ENCODE measurements at places on chromosomes 7 and 10. TPM values are rescaled to one million over a fixed set of nuclear protein-coding genes. Genes with fewer than 3 reads are reported as not detected.

DNA sequence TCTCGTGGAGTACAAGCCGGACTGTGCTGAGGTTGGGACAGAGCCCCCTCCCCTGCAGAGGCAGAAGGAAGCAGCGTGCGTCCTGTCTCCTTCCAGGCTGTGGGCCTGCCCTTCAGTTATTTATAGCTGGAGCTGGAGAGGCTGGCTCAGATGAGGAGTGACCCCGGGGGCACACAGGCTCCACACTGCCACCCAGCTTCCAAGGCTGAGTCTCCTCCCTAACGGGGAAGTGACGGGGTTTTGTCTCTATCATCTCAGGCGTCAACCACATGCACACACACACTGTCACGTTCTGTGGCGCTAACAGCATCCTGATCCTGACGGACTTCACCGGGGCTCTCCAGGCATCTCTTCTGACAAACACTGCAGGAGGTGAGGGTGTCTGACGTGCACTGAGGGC lies 25.4 kb downstream of the AMZ1 start:
- DNase-seq, result no peak

- no peak for DNase-seq
These were observed 116.8 kb downstream of the AUTS2 start for GRCh38 chr7:69714886-69715576.

Gene DOCK4
- 17.5 TPM for total RNA-seq

Gene C10orf105
- total RNA-seq, result not detected

DNA sequence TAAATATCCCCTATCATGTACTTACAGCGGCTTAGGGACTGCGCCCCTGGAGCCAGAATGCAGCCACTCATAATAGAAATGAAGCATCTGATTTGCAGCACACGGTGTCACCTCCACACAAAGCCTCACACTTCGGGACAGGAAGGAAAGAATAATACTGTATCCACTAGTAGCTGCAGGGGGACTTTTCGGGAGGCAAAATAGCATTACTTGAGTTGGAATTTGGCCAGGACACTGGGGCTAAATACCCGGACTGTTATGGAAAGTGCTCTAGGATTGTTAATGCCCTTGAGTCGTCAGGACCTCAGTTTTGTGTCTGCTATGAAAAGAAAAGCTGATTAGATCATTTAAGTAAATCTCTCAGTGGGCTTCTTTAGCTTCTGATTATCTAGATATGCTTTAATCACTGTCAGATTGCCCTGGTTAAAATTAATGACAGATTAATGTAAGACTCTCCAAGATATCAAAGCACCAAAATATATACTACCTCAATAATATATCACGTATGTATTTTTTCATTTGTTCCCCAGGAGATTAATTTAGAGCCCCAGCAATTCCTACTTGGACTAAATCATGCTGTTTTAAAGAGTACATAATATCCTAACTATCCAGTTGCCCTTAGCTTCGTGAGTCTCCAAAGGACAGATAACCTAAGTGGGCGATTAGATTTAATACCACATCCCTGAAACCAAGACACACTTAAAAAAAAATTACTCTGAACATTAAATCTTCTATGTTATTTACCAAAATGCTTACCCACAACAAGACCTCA lies 173.0 kb upstream of the NEBL start:
- DNase-seq, result no peak

DNA sequence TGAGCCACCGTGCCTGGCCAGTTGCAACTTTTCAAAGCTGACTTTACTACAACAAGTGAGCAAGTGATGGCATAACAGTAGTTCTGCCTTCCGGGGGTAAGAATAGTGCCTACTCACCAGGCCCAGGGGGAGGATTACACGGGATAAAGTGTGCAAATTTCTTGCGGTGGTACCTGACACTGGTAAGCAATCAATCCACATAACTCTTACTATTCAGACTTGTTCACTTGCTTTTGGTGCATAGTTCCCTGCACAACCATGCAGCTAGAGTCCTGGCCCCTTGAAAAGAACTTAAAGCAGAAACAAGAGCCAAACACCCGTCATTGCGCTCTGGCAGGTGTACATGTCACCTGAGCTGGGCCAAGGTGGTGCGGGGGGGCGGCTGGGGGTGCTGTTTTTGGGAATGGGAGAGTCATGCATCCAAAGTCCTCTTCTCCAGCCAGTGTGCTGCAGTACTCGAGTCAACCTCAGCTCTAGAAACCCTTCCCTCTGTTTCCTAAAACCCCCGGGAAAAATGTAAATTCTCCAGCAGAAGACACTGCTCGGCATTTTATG lies 5.4 kb upstream of the COBL start:
- DNase-seq, result no peak

GRCh38 chr7:133053321-133053891 lies 28.5 kb downstream of the CHCHD3 start:
- DNase-seq, result no peak

Gene UNC5B
- total RNA-seq, result 31.1 TPM

Gene AKR1E2
- 4.2 TPM for total RNA-seq

DNA sequence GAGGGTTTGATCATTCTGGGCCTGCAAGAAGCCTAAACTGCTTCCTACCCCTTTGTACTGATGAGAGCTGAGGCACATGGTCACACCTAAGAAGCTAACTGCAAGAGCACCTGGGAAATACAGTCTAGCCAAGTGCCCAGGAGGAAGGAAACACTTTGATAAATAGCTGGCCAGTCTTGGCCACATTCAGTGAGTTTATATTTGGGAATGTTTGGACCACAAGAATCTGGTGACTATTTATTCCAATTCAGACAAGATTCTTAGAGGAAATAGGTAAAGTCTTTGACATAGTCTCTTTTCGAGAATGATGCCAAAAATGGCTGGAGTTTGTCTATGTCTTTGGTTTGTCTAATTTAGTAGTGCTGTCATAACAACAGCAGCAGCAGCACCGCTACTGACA lies 213.6 kb downstream of the KIF20B start:
- no peak for DNase-seq

- peak; percentile 37 for DNase-seq
These were observed 555 bp downstream of the PHF14 start for GRCh38 chr7:10973942-10974911.

GRCh38 chr10:86962136-86962980 lies 4.0 kb downstream of the SNCG start:
- DNase-seq, result peak; percentile 6

DNA sequence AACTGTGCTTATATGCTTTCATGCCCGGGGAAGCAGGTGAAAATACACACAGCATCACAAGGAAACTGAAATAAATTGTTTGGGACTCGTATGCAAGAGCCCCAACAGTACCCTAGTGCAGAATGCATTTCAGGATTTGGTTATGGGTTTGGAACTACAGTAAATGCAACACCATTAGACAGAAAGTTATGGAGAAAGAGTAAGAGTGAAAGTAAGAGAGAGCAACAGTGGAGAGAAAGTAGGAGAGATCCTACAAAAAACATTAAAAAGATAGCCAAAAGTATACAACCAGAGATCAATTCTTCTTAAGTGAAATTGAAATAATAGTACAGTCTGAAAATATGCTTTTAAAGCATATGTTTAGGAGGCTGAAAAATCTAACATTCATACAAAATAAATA lies 231.1 kb downstream of the TFEC start:
- no peak for DNase-seq

- DNase-seq, result no peak
These were observed 760.0 kb downstream of the PHTF2 start for GRCh38 chr7:78558566-78558965.

Gene ZEB1
- 50.0 TPM for total RNA-seq

DNA sequence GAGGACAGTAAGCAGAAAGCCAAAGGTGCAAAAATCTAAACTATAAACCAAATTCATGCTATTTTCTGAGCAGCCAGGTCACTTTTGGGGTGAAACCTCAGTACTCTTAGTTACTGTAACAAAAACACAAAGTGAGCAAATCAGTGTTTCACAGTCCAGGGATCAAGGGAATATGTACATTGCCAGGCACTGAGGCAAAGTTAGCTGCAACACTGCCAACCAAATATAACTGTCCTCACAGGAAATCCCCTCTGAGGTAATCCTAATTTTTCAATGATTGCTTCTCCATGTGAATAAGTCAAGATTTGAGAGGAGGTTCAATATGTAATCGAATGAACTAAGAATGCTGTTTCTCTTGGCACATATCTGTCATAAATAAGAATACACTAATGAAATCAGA lies 229.7 kb downstream of the TSPAN12 start:
- no peak for DNase-seq

GRCh38 chr7:6078548-6078947 lies 47.4 kb downstream of the ANKRD61 start:
- no peak for DNase-seq

DNA sequence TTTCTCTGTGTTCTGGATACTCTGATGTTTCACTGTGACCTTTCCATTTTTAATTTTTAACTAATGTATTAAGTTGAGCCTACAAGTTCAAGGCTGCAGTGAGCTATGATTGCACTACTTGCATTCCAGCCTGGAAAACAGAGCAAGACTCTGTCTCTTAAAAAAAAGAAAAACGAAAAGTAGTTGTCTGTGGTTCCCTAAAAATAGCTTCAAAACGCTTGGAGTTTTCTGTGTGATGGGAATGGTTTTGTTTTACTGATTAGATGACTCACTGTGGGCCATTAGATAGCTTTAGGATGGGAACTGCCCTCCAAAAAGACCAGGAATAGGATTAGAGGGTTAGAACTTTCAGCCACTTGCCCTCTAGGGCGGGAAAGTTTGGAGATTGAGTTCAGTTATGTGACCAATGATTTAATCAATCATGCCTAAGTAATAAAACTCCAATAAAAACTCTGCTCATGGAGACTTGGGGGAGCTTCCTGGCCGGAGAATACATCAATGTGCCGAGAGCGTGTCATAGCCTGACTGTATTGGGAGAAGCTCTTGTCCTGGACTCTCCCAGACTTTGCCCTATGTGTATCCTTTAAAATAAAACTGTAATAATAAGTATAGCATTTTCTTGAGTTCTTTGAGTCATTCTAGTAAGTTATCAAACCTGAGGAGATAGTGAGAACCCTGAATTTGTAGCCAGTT lies 147.1 kb downstream of the LYZL1 start:
- DNase-seq, result no peak

- no peak for DNase-seq
These were observed 3.5 kb downstream of the NRCAM start for GRCh38 chr7:108452707-108453106.

Gene PPIA
- 996 TPM for total RNA-seq

Gene CYP3A4
- total RNA-seq, result 10.0 TPM

Gene OR9A2
- not detected for total RNA-seq

Measured in transverse colon (tissue), 4 donors.